ENCODE measurements at places on chromosomes 11 and 22.

- no peak for DNase-seq
These were observed 152.9 kb upstream of the GRIA4 start for GRCh38 chr11:105456950-105457349.

GRCh38 chr11:108984523-108984922, 319.7 kb downstream of the DDX10 start:
- DNase-seq: no peak

DNA sequence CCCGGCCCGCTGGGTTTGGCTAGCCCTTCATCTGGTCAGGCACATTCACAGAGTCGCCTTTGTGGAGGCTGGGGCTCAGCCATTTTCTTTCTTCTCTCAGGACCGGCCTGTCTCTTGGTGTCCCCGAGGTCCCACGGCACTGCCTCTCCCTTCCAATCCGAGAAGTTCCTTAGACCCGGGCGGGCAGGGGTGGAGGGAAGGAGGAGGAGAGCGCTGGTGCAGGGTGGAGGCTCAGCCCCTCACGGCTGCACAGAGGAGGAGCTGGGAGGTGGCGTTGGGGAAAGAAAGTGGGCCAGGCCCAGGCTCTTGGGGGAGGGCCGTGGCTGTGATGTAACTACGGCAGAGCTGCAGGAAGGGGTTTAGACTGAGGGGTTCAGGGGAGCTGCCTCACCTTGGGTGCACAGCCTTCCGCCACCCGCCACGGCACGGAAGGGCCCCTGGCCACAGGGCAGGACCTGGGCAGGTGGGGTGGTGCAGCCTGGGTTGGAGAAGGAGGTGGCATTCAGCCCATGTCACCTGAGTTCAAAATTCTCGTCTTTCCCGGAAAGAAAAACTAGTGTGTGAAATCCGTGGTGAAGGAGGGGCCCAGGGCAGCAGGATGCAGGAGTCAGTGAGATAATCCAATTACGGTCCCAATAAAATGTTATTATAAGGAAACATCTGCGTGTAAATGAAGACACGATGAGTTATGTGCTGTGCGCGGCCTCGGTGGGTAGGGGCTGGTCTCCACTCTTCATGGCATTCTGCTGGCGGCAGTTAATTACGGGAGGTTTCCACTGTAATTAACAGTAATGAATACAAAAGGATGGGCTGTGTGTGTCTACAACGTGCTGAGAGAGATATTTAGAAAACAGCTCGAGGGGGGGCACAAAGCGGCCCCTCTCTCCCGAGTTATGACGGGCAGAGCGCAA, 1.7 kb downstream of the BRSK2 start:
- DNase-seq: no peak

- DNase-seq: no peak
These were observed 599 bp downstream of the TIMM10B start for GRCh38 chr11:6481924-6482275.

- DNase-seq: no peak
These were observed 49.4 kb upstream of the PICALM start for GRCh38 chr11:86118253-86118652.

GRCh38 chr11:115897707-115898106, 393.5 kb upstream of the CADM1 start:
- no peak for DNase-seq

- DNase-seq: no peak
These were observed 5.4 kb downstream of the GNAZ start for GRCh38 chr22:23075525-23076216.

DNA sequence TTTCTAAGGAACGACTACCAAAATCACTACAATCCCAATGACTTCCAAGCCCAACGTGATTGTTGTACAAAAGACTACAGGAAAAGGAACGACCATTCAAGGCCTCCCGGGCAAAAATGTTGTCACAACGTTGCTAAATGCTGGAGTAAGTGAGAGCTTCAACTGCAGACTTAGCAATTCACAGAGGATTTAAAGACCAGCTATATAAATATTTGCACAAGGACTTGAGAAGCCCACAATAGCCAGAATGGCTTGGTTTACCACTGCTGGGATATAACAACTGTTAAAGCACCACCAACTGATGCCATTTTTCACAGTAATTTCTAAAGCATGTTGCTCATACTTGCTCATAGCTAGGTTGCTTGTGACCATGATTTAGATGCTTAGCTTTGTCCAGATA, 78.3 kb downstream of the EMSY start:
- no peak for DNase-seq

- no peak for DNase-seq
These were observed 49.7 kb downstream of the CYTH4 start for GRCh38 chr22:37331856-37332536.

GRCh38 chr22:26735019-26735409, 77.6 kb downstream of the MIAT start:
- no peak for DNase-seq

- DNase-seq: no peak
These were observed 150.7 kb downstream of the MYO18B start for GRCh38 chr22:25892678-25893077.

- no peak for DNase-seq
These were observed 10.9 kb upstream of the GRK2 start for GRCh38 chr11:67255353-67255752.

DNA sequence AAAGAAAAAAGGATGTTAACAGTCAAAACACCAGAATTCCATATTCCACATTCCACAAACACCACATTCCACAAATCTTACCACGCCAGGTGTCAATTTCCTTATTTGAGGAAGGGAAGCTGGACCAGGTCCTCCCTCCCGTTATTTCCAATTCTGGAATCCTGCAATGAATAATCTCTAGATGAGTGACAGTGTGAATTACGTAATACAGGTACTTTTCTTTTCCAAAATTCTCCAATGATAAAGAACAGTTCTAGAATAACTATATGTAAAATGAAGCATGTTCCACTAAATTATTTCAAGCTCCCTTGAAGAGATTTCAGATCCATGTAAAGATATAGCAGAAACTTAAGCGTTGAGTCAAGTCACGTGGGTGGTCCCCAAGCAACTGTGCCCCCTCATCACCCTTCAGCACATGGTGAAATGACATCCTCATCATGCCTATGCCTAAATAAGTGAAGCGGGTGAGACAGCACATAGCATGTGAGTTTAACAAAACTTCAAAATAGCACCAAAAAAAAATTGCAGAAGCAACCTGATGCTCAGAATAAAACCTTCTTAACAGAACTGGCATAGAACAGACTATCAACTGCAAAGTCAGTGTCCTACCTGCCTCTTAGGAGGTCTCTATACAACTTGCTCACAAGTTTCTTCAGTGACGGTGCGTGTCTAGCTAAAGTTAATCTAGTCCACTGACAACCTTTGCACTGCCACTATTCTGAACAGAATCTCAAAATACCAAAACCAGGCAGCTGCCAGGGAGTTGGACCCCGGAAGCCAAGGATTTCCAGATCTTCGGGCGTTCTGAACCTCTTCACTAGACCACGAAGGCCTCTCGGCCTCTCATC, 876 bp downstream of the NFRKB start:
- DNase-seq: no peak

DNA sequence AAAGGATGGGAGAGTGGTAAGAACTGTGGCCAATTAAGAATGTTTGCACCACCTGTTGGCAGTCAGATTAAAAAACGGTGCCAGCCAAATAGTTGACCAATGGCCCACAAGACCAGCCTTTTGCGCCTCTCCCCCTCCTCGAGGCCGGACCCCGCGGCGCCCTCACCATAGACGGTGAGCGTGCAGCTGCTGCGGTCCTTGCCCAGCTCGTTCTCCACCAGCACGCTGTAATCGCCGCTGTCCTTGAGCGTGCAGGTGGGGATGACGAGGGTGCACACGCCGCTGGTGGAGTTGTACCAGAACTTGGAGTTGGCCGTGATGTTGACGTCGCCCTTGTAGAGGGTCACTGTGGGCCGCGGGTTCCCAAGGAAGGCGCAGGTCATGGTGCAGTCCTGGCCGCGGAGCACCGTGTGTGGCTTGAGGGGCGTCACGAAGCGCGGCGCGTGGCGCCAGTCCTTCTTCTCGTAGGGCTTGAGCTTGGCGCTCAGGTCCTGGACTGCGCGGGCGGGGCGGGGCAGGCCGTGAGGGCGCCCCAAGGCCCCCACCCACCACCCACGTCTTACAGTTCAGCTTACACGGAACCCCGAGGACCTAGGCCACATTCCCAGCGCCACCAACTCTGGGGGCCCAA, 7.2 kb downstream of the TMEM86A start:
- DNase-seq: no peak

GRCh38 chr11:30313580-30313979, 9.3 kb upstream of the ARL14EP start:
- DNase-seq: no peak

- DNase-seq: no peak
These were observed 914 bp downstream of the INPPL1 start for GRCh38 chr11:72225411-72225951.

DNA sequence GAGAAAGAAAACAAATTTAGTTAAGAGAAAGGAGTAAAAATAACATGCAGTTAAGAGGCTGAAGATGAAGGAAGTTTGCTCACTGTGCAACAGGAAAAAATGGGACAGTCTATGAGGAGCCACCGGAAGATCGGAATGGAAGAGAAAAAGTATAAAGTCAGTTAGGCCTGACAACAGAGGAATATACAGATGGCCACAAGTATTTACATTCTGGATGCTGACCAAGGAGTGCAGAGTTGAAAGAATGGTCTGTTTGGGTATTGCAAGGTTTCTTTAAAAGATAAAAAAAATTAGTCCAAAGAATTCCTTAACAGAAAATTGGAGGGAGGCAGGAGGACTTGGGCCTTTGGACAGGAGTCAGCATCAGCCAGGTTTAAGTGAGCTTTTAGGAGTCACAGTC, 37.5 kb downstream of the RBFOX2 start:
- no peak for DNase-seq

GRCh38 chr11:67633758-67634365, 4.1 kb upstream of the NUDT8 start:
- no peak for DNase-seq

GRCh38 chr11:115379528-115379927, 124.7 kb downstream of the CADM1 start:
- no peak for DNase-seq

DNA sequence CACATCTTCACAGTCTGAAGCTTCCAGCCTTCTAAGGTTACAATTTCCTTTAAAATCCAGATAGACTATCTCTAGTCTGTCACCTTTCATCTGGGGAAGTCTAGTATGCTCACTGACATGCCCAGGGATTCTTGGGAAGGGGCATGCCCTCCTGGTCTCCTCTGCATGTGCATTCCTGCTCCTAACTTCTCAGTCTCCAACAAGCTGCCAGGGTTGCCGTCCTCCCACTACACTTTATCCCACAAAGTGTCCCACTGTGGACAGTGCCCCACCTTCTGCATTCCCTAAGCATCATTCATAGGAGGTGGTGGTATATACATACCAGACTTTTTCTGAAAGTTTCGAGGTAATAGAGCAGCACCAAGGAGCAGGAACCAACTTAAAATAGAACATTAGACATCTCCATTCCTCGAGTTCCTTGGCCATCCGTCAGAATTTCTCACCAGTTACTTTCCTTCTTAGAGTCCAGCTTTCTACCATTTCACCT, 28.7 kb downstream of the EIF3F start:
- DNase-seq: no peak

- no peak for DNase-seq
These were observed 48.7 kb upstream of the USP47 start for GRCh38 chr11:11793073-11793472.

DNA sequence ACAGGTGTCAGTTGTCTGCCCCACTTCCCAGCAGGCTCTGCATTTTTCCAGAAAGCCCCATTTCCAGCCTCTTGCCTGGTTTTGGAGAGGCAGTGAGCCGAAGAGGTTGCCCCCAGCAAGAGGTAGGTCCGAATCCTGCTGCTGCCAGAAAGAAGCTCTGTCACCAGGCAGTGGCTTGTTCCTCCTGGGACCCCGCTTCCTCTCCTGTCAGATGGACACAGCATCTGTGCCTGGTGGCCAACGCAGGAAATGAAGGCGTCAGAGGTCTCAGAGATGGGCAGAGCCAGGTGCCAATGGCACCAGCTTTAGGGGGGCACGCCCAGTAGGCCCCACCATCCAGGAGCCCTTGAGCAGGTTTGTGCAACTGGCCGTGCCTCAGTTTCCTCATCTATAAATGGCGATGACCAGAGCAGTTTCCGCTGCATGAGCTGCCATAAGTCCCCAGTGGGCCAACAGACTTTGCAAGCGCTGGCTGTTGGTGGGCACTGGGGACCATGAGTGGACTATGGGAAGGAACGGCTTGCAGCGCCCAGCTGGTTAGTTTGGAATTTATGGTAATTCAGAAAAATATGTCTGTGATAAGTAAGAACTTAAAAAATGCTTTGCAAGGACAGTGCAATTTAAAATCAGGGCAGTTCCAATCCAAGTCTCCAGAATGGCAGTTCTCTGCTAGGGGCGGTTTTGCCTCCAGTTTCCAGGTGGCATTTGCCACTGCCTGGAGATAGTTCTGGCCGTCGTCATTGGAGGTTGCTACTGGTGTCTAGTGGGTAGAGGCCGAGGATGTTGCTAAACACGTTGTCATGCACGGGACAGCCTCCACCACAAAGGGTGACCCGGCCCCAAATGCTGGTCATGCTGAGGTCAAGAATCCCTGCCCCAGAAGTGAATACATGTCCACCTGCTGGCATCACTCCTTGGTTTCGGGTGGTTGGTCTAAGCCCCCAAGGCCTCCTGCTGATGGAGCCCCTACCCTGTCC, 2.3 kb upstream of the OSBPL5 start:
- no peak for DNase-seq

- DNase-seq: no peak
These were observed 704.3 kb downstream of the DLG2 start for GRCh38 chr11:84922836-84923235.

- DNase-seq: no peak
These were observed 3.2 kb upstream of the PAX6 start for GRCh38 chr11:31814176-31814868.

- no peak for DNase-seq
These were observed 13.7 kb downstream of the COA4 start for GRCh38 chr11:73862986-73863385.

DNA sequence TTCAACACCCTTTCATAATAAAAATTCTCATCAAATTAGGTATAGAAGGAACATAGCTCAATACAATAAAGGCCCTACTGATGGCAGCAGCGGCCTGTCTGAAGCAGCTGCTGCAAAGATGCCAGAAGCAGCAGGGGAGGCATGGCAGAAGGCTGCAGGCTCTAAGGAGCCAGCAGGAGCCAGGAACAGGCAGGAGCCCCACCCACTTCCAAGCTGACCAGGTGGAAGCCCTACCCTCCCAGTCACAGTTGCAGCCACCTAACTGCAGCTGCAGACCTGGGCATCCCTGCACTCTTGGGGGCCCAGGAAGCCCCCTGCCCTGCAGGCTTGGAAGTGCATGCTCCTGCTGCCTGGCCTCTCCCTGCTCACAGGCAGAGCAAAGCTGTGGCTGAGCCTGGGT, 18.2 kb upstream of the OR6A2 start:
- DNase-seq: no peak

DNA sequence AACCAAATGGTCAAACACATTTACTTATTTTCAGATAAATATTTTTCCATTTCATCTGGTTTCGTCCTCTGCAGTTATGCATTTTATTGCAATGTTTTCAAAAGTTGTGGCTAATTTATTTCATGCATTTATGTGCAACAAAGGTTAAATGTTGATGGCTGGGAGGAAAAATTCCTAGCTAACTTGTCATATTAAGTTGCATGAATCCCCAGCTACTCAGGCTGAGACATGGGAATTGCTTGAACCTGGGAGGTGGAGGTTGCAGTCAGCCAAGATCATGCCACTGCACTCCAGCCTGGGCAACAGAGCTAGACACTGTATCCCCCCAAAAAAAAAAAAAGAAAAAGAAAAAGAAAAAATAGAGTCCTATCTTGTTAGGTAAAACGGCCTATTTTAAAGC, 1862.4 kb upstream of the RAG2 start:
- DNase-seq: peak; percentile 20

GRCh38 chr22:31055635-31056159, 25.4 kb upstream of the SMTN start:
- peak; percentile 93 for DNase-seq

- DNase-seq: peak; percentile 75
These were observed 54.7 kb downstream of the MICAL3 start for GRCh38 chr22:17969701-17970113.
